ENCODE measurements at places on chromosomes 4 and X.
A peak's percentile ranks its signal among the peaks of the same experiment; 100 is the strongest.

DNA sequence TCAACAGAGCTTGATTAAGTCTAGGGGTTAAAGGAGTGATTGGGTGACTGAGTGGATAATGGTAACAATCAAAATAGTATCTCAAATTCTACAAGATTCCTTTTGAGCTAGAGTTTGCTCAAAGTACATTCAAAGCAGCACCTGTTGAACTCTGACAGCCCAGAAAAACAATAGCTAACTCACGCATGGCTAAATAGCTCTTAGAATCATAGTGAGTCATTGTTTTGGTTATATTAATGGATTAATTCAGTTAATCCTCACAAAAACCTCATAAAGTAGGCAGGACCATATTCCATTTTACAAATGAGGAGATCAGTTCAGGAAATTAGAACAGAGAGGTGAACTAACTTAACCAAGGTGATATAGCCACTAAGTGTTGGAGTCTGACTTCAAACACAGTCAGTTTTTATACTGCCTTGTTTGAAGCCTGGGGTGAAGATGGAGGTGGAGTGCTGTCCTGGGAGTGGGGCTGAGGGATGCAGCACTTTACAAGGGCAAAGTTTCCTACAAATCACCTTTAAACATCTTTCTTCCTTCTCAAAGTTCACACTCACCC is 35.9 kb upstream of the PPM1K start:
- peaks cover 22% of the 10 kb centered on the region for H3K4me1 ChIP-seq
- H3K4me3 ChIP-seq = peak overlapping the region; percentile 65
- peak overlapping the region; percentile 90 for H3K27ac ChIP-seq
- no peaks in the 10 kb centered on the region for H3K36me3 ChIP-seq
- H3K27me3 ChIP-seq = no peaks in the 10 kb centered on the region

- H3K4me3 ChIP-seq = no peak overlapping the region
- no peaks in the 10 kb centered on the region for H3K36me3 ChIP-seq
- peaks cover 2% of the 10 kb centered on the region for H3K27me3 ChIP-seq
- H3K27ac ChIP-seq = no peak overlapping the region
Measured at GRCh38 chrX:21745756-21746155, 12.2 kb downstream of the SMPX start.

GRCh38 chr4:24603343-24603742 is 19.0 kb upstream of the DHX15 start:
- no peak overlapping the region for H3K4me3 ChIP-seq
- H3K27me3 ChIP-seq = peaks cover 3% of the 10 kb centered on the region
- H3K36me3 ChIP-seq = no peaks in the 10 kb centered on the region
- DNase-seq = no peak

GRCh38 chr4:52718123-52718522 is 33.1 kb downstream of the ERVMER34-1 start:
- no peak for DNase-seq
- H3K27me3 ChIP-seq = no peaks in the 10 kb centered on the region
- H3K27ac ChIP-seq = peak overlapping the region; percentile 57

- no peak overlapping the region for H3K27ac ChIP-seq
- no peaks in the 10 kb centered on the region for H3K27me3 ChIP-seq
- no peak for DNase-seq
Measured at GRCh38 chr4:127362686-127363085, 270.1 kb upstream of the INTU start.

Measured in activated CD8-positive, alpha-beta T cell treated with anti-CD3 and anti-CD28 coated beads for 36 hours (primary cell).